Karpas-422 (cell line): ENCODE measurements at places on chromosomes 7 and 10.
A peak's percentile ranks its signal among the peaks of the same experiment; 100 is the strongest.

GRCh38 chr10:92999191-92999590 is 61.4 kb upstream of the CYP26C1 start:
- no peak for DNase-seq

DNA sequence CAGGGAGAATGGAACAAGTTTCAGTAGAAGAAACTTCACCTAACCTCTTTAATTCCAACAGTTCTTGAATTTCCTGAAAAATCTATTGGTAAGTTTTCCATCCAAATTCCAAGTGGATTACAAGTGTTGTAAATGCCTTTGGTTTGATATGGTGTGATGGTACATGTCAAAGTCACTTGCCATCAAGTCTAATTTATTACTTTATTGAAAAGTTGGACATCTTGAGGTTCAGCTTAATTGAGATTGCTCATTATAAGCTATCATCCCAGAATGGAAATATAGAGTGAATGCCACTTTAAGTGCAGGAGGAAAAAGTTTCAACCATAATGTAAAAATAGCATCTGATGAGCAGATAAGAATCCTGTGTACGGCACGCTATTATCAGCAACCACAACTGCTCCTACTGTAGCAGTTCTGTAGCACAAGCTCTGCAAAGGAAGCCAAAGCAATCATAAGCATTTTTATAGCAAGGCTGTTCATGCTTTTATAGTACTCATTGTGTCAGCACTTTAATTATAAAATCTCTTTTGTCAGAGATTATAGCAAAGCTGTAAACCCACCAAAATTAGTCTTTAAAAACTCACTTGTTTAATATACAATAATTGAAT is 991.8 kb upstream of the PHF14 start:
- DNase-seq = no peak

GRCh38 chr7:7178906-7179305 is 3.4 kb upstream of the C1GALT1 start:
- DNase-seq = no peak

DNA sequence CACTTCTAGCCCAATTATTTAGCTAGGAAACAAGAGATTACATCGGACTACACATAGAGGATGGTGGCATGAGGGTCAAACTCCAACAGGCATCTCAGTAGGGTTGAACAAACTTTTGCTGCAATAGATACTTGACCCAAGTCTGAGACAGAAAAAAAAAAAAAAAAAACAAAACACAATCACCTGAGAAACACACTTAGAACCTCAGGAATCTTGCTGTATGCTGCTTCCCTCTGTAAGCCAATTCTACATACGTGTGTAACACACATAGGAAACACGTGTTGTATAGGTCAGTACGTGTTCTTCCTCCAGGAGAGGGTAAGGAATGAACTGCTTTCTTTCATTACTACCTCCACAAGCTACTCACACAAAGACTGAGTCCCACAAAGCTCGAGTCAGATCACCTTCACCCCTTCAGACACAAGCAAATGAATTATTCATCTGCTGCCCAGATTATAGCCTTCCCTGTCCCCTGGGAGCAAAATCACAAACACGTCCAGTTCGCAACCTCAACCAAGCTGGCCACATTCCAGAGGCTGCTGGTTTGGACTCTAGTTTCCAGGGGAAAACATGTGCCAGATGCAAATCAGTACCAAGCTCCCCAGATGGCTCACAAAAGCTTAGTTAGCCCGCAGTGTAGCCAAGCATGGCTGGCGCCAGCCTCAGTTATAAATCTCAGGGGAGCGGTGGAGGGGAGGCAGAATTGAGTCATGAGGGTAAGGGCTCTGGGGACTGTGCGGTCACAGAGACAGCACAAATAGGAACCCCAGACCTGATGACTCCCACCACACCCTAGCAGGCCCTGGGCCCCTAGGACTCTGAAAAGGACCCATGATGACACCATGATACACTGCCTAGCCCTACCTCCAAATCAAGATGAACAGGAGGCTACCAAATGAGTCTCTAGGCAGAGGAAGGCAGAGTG is 15.1 kb downstream of the PSAP start:
- peak; percentile 98 for DNase-seq

- DNase-seq = no peak
Observed at GRCh38 chr10:100174699-100175677, 10.8 kb downstream of the ERLIN1 start.

DNA sequence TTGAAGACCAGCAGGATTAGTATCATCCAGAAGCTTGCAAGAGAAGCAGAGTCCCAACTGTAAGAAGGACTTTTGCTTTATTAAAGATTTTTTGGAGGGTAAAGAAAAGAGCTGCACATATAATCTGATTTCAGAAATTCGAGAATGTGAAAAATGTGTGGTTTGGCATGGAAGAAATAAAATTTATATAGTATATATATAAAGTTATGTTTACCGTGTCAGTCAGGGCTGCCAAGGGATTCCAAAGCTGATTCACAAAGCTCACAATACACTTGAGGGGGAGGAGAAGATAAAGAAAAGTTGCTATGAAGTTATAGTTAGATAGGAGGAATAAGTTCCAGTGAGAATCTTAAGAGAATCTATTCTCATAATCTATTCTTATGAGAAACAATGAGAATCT is 231.8 kb upstream of the CACNA2D1 start:
- DNase-seq = no peak

DNA sequence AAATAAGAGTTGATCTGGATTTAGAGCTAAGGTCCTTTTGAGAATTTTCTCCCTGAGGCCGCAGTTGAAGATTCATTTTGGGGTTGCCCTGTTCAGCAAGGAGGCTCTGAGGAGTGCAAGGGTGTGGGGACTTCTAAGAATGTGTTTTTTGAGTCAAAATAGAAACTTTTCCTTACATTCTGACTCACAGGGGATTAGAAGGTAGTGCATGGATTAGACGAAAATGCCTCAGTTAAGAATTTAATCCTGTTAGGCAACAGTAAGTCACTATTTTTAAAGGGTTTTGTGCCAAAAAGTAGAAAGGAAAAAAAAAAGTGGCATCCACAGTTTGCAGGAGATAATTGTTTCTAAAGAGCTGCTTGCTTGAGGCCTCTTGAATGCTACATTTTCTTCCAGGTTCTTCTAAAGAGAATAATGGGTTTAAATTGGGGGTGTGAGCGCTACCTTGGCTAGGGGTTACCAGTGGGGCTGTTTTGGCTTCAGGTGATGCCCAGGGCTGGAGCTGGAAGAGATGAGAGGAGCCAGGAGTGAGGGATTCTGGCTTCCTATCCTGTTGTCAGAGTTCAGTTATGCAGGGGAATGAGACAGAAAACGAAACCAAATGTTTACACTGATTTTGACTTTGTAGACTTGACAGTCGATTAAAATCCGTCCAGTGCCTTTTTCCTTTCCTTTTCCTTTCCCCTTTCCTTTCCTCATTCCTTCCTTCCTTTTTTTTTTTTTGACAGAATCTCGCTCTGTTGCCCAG is 52.9 kb downstream of the BAMBI start:
- DNase-seq = no peak
